GM12892 (cell line): ENCODE measurements at places on chromosomes 4 and X.

- no peak for DNase-seq
Measured at GRCh38 chrX:33741807-33742206, 390.3 kb downstream of the FAM47A start.

DNA sequence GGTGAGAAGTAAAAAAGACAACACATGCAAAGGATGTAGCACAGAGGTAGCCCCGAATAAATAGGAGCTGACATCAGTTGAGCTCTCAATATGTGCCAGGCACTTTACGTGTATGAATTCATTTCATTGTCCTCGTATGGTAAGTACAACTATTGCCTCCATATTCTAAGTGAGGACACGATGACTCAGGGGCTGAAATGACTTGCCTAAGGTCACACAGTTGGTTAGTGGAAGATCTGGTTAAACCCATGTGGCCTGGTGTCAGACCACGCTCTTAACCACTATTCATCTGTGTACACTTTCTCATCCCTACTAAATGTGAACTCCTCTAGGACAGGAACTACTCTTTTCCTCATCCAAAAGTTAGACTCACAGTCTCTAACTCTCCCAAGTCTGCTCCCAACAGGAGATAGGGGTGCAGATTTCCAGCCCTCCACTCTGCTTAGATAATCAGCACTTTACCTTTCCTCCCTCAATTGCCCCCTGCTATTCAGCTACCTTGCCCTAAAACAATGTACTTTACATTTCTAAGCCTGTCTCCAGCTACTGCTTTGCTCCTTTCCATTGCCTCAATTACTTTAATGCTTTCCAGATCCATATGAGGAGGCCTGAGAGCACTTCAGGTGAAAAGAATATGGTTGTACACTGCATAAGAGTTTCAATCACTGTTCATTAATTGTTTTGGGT is 58.8 kb upstream of the LHFPL1 start:
- DNase-seq = no peak

DNA sequence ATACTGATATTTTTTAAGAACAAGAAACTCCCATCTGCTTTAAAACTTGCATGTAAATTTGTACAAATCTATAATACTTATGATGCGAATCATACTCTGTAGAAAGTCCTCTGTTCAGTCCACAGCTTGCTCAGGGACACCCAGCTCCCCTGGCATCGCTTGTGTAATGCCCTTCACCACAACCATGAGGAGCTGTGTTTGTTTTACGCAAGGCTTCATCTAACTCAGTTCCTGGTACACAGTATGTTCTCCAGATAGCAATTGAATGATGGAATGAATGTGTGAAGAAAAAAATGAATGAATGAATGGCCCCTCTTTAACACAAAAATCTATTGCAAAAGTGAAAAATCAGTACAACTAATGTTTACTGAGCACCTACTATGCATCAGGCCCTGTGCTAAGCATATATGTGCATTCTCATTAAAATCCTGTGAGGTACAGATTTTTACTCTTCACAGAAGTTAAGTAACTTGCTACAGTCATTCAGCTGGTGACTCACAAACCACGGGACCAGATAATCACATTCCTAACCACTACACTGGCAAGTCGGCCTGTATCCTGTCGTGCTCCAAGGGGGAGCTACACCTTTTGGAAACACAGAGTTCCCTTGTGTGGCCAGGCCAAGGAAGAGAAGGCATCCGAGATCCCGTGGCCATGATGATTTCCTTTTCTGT is 58.7 kb upstream of the KDR start:
- DNase-seq = no peak

DNA sequence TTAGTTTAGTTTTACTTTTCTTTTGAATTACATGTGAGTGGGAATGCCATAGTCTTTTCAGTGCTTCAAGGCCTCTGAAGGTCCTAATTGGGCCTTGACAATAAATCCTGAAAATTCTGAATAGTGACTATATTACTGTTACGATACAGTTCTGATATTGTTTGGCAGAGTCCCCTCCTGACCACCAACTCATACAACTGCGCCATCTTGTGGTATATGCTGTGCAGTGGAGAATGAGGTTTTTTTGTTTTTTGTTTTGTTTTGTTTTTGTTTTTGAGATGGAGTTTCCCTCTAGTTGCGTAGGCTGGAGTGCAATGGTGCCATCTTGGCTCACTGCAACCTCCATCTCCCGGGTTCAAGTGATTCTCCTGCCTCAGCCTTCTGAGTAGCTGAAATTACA is 56.6 kb upstream of the CHRDL1 start:
- DNase-seq = no peak

GRCh38 chrX:130909469-130910136 is 6.6 kb upstream of the ENOX2 start:
- no peak for DNase-seq

- DNase-seq = no peak
Measured at GRCh38 chrX:71017396-71017939, 50.7 kb downstream of the SNX12 start.

- peak; percentile 62 for DNase-seq
Measured at GRCh38 chr4:56530269-56531148, 24.9 kb downstream of the ARL9 start.

- no peak for DNase-seq
Measured at GRCh38 chr4:9936129-9936644, 85.1 kb downstream of the SLC2A9 start.

DNA sequence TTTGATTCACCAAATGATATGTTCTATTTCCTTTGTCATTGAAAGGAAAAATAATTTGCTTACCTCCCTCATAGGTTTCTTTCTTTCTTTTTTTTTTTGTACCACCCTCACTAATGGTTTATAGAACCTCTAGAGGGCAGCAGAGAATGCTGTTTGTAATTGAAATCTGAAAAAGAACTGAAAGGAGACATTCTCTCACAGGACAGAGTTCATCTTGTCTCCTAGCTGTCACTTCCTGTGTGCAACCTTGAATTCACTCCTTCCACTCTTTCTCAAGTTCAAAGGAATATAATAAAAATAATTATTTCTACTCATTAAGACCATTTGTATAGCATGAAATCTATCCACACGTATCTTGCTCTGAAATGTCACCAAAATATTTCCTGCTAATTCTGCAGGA is 51.0 kb downstream of the GUCY1B1 start:
- no peak for DNase-seq

- no peak for DNase-seq
Measured at GRCh38 chrX:75151827-75152592, 4.1 kb downstream of the ABCB7 start.

GRCh38 chrX:16946361-16946964 is at the start of gene REPS2:
REPS2 (plus strand) TSS chrX:16946658; CDS start chrX:16946862, 204 bp downstream.
- peak; percentile 65 for DNase-seq

GRCh38 chrX:56029188-56029587 is 203.0 kb upstream of the KLF8 start:
- DNase-seq = no peak

DNA sequence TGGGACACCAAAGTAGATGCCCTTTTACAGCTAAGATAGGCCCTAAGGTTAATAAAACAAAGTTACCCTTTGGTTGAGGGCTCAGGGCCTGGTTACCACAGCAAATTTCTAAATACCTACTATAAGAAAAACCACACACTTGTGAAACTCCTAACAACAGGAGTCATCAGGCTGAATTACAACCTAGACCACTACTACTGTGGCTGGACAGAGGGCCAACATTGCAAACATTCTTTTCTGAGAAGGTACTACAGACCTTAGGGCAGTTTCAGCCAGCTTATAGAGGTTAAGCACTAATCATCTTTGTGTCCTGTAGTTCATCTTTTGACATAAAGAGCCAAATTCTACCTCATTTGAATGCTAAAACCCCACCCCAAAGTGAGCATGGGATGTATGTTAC is 504.0 kb downstream of the RAPGEF2 start:
- DNase-seq = no peak

GRCh38 chr4:94577136-94577535 is 125.4 kb downstream of the PDLIM5 start:
- DNase-seq = no peak

DNA sequence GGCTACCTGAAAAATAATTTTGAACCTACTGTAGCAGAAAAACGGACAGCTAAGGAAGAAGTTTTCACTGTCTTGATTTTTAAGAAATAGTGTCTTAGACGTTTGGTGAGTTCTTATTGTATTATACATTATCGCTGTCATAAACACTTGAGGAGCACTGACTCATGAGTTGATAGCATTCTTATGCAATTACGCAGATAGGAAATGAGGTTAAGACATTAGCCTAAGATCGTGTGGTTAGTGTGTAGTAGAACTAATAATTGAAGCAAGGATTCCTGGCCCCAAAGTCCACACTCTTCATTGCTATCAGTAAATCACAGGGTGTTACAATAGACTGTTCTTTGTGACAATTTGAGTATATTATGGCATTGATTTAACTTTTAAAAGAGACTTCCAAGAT is 238.1 kb downstream of the ARAP2 start:
- no peak for DNase-seq

DNA sequence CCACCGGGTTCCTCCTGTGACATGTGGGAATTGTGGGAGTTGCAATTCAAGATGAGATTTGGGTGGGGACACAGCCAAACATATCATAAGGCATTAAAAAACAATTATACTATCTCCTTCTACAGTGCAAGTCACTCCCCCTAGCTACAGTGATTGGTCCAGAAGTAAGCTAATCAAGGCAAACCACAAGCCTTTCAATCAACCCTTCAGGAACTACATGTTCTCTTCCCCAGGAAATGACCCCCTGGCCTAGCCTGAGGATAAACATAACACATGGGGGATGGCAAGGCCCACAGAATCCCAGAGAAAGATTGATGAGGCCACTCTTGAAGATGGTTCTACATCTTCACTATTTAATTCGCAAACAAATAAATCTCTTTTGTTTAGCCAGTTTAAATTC is 25.2 kb upstream of the FAM241A start:
- DNase-seq = no peak

- DNase-seq = no peak
Measured at GRCh38 chr4:73731968-73732610, 8.3 kb upstream of the CXCL8 start.

- DNase-seq = no peak
Measured at GRCh38 chrX:11702965-11703631, 37.4 kb upstream of the ARHGAP6 start.

- DNase-seq = no peak
Measured at GRCh38 chrX:67568769-67569168, 24.9 kb downstream of the AR start.

DNA sequence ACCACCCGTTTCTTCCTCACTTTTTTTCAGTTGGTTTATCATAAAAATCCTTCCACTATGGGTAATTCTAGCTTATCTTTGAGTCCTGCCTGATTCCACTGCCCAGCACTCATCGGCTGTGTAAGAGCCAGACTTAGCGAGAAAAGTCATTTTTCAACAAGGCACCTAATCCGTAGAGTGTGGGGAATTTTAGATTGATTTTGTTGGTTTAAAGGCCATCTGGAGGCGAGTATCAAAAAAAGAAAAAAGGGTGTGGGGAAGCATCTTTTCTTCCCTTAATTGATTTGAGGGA is 134.4 kb downstream of the TET2 start:
- no peak for DNase-seq

DNA sequence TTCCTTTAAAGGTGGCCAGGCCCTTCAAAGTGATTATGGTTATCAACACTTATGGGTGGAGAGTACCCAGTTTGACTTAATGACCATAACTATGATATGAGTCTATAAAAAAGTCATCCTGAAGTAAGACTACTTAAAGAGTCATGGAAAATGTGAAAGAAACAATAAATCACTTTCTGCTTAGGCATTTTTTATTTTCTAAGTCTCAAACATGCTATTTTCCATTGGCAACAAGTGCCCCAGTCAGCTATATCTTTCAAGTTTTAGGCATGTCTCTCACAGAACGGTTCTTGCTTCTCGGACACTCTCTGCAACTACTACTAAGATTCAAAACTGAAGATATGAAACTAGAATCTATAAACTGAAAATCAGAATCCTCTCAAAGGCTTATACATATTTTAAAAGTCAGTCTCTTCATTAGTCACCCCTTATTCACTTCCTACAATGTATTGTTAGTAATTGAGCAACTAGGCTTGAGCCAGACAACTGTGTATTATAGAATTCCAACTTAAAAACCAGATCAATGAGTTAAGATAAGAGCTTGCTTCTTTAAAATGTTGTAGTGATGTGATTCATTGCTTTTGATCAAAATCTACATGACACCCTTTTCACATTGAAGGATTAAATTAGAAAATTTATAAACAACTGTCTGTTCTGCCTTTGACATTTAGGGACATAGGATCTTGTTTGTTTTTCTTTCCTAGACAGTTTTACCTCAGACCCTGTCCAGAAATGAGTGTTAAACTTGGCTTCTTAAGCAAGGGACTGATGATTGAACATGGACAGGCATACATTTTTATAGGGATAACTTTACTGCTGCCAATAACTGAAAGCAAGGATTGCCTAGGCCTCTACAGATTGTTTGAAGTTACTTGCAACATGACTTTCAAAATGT is 2.9 kb downstream of the ANTXR2 start:
- no peak for DNase-seq

GRCh38 chrX:106903856-106904528 is 851 bp upstream of the RIPPLY1 start:
- DNase-seq = no peak

GRCh38 chrX:13140007-13140406 is 95.6 kb upstream of the FAM9C start:
- no peak for DNase-seq

DNA sequence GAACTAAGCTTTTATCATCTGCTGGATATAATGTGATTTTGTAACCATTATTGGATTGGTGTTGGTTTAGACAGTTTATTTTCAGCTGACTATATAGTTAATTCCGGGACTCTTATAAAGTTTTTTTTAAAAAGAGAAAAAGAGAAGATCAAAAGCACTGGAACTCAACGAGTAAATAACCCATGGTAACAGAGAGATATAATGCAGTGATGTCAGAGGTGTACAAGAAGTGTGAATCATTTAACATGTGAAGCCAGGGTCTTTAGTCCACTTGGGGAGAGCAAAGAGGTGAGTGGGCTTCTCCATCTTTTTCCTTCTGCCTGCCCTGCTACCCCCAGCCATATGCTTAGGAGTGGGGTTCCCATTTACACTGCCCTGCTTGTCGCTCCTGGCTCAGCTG is 3.2 kb downstream of the TMEM165 start:
- DNase-seq = no peak

DNA sequence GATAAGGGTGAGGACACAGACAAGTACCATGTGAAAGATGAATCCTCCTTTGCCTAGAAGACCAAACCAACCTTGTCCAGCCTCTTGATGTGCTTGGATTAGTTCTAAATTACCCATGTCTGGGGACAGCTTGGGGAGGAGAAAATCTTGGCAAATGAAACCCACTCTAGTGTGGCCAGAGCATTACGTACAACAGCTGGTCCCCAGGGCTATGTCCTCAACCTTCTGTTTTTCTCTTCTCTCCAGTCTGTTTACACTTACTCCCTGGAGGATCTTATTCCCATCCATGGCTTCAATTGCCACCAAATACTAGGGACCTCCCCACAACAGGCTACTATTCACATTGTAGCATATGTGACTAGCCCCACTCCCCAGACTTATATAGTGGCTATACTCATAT is 384.5 kb downstream of the OPHN1 start:
- no peak for DNase-seq

- DNase-seq = no peak
Measured at GRCh38 chr4:31458813-31459212, 738.6 kb downstream of the PCDH7 start.

GRCh38 chr4:153466949-153467896 is 1.1 kb downstream of the TMEM131L start:
- DNase-seq = peak; percentile 72

- no peak for DNase-seq
Measured at GRCh38 chr4:21366312-21366711, 582.3 kb downstream of the KCNIP4 start.
